ENCODE measurements at places on chromosomes 12 and 14.

DNA sequence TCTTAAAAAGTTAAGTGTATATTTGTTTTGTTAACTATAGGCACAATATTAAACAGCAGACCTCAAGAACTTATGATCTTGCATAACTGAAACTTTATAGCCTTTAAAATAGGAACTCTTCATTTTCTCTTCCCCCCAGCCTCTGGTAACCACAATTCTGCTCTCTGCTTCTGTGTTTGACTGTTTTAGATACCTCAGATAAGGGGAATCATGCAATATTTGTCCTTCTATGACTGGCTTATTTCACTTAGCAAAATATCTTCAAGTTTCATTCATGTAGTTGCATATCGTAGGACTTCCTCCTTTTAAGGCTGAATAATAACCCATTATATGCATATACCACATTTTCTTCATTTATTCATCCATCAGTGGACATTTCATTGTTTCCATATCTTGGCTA, 131.3 kb downstream of the PTPRO start:
- DNase-seq = no peak

DNA sequence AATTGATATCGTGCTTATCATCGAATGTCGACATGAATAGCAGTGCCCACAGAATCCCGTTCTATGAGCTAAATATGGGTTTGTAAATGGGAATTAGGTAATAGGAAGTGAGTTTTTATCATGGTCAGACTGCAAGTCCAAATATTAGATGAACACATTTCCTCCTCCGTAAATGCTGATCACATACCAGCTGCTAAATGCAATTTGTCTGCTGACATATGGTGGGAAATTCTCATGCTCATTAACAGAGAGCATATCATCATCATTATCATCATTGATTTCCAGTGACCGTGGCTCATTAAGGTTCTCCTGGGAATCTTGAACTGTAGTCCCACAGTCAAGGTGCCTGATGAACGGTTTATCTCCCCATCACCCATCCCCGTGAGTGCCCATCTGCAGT, 998.8 kb upstream of the TMEM132C start:
- no peak for DNase-seq

GRCh38 chr14:62123961-62124360, 361.7 kb downstream of the SNAPC1 start:
- no peak for DNase-seq

DNA sequence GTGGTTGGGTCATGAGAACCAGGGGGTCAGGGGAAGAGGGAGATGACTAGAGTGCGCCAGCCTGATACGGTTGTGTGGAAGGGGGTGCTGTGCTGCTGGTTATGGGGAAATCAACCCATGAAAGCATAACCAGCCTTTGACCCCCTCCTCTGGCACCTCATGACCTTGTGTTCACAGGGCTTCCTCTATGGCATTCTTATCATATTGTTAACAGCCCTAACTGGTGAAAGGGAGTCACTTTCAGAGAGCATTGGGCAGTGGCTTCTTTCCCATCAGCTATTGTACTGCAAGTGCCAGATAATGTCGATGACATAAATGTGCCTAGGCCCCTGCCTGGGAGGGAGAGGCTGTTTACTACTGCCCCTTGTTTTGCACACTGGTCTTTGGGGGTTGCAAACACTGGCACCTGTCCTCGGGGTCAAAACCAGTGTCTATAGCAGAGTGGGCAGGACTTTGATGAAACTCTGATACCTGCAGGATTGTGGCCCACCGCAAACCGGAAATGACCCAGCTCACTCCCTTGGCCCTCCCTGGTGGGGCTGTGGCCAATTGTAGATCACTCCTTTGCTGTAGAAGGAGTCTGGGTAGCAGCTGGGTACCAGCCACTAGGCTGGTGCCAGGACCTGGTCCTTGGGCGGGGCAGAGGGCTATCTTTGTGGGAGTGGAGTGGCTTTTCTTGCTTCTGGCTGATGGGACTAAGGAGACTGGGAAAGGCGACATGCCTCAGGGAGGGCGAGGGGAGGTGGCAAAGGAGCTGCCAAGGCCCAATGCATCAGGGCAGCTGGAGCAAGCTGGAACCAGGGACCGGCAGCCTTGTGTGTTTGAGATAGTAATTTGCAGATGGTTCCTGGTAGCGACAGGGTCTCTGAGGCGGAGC, 634 bp upstream of the TMEM63C start:
- DNase-seq = no peak

DNA sequence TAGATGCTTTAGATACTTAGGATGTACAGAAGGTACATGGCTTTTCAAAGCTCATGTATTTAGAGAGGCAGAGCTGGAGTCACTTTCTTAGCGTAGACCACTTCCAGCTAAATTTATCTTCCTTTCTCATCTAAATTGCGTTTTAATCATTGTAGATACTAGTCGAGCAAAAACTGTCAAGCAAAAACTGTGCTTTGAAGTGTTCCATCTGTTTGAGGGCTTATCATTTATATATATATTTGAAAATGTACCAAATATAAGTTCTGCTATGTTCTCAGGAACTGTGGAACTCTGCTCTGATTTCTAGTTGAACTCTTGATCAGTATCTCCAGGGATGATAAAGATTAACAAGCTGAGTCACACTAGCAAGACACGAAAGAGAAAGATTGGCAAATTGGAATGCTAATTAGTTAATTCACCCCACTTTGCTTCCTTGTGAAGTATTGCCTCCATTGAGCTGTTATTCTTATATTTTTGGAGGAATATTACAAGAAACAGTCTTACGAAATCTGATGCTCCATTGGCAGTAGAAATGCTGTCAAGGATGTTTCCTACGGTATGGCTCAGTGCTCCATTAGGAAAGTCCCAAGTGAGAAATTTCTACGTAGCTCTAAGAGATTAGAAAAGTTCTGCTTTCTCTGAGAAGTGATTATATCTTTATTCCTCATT, 310.7 kb downstream of the AEBP2 start:
- DNase-seq = no peak

DNA sequence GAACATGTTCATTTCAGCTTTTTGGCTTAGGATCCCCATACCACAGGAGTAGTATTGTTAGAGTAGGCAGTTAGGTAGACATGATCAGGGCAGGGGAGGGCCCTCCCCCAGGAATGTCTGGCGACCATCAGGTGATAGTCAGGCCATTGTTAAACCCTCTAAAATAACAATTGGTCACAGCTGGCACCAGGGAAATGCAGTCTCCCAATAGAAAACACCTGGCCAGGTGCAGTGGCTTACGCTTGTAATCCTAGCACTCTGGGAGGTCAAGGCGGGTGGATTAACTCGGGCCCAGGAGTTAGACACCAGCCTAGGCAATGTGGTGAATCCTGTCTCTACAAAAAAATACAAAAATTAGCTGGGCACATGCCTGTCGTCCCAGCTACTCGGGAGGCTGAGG, 187.1 kb downstream of the MON2 start:
- DNase-seq = no peak

DNA sequence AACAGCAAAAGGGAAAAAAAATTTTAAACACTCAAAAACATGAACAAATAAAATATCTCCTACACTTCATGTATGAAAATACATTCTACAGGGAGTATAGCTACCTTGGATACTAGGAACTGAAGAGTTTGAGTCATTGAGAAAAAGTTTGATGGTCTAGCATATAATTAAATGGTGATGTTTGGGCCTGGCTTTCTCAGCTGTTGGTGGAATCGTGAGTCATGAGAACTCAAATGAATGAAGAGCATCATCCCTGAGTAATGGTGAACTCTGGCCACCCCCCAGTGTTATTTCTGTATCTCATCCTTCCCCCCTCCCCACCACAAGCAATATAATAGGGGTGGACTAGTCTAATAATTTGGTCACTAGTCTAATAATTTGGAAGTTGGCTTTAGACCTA, 6.7 kb upstream of the SLC6A15 start:
- no peak for DNase-seq

- no peak for DNase-seq
Measured at GRCh38 chr14:65348137-65348536, 64.4 kb upstream of the FUT8 start.

GRCh38 chr12:78249578-78249977, 418.9 kb downstream of the NAV3 start:
- DNase-seq = no peak

GRCh38 chr12:107440606-107441005, 245.0 kb upstream of the PWP1 start:
- DNase-seq = no peak

DNA sequence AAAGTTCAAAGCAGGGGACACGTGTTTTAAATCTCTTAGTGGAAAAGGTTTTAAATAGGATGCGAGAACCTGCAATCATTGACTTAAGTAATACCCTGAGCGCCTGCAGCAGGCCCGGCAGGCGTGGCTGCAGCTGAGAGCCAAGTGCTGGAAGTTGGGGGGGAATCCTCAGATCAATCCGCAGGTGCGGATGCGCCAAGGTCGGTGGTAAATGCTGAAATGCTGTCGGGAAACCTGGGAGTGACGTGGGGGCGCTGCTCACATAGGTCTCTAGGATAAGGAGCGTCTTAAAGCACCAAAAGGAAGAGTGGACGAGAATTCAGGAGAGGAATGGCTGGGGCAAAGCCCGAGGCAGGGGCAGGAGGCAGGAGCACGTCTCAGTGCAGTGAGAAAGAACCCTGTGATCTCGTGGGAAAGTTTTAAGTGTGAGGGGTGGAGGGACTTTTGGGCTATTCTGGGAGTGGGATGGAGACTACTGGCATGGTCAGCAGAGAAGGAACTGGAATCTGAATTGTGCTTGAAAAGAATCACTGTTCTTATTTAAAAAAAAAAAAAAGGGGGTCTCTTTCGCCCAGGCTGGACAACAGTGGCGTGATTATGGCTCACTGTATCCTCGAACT, 883 bp upstream of the CDCA4 start:
- DNase-seq = no peak

DNA sequence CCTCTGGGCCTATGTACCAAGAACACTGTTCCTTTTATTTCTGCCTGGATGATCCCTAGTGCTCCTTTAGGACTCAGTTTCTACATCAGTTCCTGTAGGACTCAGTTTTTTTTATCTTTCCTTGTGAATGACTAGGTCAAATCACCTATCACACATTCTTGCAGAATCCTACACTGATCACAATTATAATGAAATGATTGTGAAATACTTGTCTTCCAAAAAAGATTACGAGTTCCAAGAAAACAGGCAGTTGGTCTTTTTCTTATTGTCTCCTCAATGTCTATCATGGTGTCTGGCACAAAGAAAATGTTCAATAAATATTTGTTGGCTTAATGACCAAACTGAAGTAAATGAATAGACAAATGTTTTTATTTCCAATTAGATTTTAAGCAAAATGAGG, 95.5 kb upstream of the GARIN6 start:
- DNase-seq = no peak

DNA sequence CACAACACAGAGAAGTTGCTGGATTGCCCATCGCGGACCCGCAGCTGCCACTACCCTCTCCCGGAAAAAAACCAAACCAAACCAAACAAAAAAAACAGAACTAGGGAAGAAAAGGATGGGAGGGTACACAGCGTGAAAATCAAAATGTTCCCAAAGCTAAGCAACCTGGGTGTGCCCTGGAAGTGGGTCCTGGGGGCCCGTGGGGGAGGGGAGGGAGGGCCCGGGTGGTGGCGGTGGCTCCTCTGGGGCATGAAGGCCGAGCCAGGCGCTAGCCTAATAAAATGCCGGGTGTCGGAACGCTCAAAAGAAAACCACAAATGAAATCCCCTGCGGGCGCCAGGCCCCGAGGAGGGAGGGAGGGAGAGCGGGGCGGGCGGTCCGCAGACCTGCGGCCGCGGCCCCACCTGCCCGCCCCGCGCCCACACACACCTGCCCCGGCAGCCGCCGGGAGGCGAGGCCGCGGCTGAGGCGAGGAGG, 787 bp downstream of the HECTD4 start:
- DNase-seq = peak; percentile 29

- no peak for DNase-seq
Measured at GRCh38 chr12:16163146-16163545, 114.3 kb downstream of the SLC15A5 start.

DNA sequence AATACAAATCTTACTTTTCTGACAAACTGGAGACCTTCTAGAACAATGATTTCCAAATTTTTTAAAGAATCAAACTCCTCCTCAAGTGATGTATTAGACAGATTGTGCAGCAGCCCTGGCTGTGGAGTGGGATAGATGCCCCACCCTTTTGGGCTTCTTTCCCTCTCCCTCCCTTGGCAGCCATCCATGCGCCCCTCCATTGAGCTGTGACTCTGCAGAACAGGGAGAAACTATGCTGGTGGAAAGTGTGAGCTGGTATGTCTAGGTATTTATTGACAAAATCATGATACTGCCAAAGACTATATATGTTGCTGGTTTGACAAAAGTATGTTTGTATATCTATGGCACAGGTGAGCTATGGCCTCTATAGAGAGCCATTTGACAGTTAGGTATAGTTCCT, 138.5 kb downstream of the KTN1 start:
- DNase-seq = no peak

Measured in left cardiac atrium (tissue), 4 donors.